T-helper 9 cell (primary cell): ENCODE measurements at places on chromosomes 7 and 10.

- DNase-seq = no peak
These were observed 584.7 kb downstream of the GALNT17 start for GRCh38 chr7:71716690-71717089.

- DNase-seq = no peak
These were observed 66.9 kb downstream of the MTPAP start for GRCh38 chr10:30282221-30282620.

- DNase-seq = no peak
These were observed 138.1 kb upstream of the ZNF92 start for GRCh38 chr7:65235586-65235985.

DNA sequence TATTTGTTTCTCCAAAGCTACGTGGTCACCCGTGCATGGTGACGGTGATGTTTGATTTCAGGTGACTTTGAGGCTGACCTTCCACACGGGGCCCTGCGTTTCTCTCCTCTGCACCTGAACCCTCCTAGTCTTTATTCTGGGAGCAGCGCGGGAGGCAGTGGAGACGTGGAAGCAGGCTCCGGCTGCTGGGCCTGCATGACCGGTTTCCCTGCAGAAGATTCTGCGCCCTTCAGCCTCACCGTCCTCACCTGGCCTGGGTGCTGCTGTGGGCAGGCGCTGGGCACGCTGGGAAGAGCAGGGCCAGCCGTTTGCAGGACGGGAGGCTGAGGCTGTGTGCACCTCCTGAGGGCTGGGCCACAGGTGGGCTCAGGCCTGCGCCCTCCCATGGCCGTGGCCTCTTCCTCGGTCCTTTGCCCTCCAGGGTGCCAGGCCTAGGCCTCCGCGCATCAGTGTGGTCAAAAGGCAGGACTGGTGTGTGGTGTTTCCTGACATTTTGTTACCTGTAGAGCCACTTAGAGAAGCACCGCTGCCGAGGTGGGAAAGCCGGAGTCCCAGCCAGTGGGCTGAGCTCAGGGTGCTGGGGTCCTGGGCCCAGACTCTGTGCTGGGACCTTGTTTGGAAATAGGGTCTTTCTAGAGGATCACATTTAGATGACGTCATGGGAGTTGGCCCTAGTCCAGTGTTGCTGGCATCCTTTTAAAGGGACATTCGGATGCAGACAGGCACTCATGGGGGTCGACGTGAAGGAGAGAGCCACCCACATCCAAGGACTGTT is 478.3 kb downstream of the DNAJB6 start:
- no peak for DNase-seq

DNA sequence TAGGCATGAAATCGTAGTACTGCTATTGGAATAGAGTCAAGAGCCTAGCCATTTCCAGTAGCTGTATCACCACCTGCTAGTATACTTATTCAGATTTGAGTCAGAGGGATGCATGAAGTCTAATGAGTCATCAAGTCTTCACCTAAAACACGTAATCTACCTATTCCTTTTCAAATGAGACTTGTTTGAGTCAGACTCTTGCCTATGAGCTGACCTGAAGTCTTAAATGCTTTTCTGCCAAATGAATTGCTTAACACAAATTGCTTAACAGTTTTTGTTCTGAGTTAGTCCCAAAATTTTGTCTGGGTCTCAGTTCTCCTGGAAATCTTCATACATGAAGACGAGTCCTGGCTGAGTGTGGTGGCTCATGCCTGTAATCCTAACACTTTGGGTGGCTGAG is 165.2 kb downstream of the GNAT3 start:
- no peak for DNase-seq

GRCh38 chr7:133829336-133829897 is 297.7 kb upstream of the LRGUK start:
- DNase-seq = no peak

GRCh38 chr10:131044379-131045111 is 267.0 kb downstream of the TCERG1L start:
- DNase-seq = no peak

DNA sequence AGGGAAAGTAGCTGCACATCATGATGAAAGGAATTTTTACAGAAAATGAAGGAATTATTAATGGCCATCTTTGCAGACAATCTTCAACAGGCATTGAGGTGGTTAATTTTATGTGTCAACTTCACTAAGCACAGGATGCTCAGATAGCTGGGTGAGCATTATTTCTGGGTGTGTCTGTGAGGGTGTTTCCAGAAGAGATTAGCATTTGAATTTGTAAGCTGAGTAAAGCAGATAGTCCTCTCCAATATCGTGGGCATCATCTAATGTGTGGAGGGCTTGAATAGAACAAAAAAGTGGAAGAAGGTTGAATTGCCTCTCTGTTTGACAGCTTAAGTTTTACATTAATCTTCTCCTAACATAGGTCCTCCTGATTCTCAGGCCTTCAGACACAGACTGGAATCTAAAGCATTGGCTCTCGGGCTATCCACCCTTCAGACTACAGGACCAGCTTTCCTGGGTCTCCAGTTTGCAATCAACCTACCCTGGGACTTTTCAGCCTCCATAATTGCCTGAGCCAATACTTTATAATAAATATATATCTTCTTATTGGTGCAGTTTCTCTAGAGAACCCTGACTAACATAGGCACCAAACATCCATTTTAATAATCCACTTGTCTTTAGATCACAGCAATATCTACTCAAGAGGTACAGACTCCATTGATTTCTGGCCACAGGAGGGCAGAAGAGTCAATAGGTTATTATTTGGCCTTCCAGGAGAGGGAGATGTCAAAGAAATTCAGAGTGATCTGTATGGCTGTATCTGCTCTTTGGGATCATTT is 10.5 kb upstream of the CRPPA start:
- DNase-seq = no peak

- no peak for DNase-seq
These were observed 14.3 kb downstream of the CPA1 start for GRCh38 chr7:130394421-130395195.

DNA sequence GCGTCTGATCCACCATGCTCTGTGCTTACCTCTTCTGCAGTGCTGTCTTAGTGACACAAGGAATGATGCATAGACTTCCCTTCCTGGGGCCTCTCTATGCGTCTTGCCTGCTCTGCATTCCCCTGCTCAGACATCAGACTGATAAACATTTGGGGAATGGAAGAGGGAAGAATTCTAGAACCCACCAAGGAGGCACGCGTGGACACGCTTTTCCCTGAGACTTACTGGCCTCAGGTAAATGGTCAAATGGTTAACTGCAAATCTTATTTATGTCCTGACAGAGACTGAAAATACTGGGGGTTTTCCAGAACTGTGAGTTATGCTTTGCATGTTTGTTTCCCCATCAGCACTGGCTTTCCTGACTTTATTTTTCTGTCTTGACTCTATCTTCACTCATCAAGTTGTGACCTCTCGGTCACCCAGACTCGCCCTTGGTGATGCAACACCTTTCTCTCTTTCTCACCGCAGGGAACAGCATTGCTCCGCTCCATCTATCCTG is 285.9 kb upstream of the FZD8 start:
- DNase-seq = no peak

GRCh38 chr10:43223056-43223455 is 43.8 kb downstream of the RASGEF1A start:
- no peak for DNase-seq
